ENCODE measurements at places on chromosomes 16 and 17.
A peak's percentile ranks its signal among the peaks of the same experiment; 100 is the strongest.

GRCh38 chr17:81049372-81049911 is 14.5 kb downstream of the BAIAP2 start:
- no peak for DNase-seq

- no peak for DNase-seq
Observed at GRCh38 chr17:56310782-56311181, 157.5 kb downstream of the ANKFN1 start.

GRCh38 chr16:61243954-61244353 is 792.3 kb downstream of the CDH8 start:
- DNase-seq, result no peak

- DNase-seq, result no peak
Observed at GRCh38 chr16:67954421-67955196, 10.7 kb upstream of the LCAT start.

DNA sequence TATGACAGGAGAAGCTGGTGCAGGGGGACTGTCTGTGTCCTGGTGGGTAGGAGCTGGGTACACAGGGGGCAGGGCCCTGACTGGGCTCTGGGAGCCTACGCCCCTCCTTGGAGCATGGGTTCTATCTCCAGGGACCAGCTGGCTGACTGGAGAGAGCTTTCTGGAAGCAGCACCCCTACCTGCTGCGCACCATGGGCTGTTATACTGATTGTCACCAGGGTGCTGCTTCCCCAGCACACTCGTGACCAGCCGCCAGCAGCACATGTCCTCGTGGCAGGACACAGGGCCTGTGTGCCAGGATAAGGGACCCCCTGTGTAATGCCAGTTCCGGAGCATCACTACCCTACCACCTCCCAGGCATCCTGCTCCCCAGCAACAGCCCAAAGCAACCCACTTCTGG is 106.0 kb downstream of the AMFR start:
- no peak for DNase-seq

DNA sequence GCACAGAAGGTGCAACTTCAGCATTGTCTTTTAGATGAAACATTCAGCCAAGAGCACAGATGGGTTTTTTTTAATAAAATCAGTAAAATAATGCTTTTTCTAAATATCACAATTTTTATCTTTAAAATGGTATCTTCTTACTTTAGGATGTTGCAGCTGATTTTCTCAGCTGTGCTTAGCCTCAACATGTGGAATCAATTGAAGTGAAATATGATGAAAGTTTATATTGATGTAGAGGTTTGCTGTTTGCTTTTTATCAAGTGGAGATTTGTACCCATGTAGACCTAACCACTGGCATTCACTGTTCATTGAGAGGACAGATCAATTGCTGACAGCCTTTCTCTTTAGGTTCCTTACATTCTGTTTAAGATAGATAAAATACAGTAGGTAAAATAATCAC is 107.8 kb downstream of the CYB561 start:
- no peak for DNase-seq

DNA sequence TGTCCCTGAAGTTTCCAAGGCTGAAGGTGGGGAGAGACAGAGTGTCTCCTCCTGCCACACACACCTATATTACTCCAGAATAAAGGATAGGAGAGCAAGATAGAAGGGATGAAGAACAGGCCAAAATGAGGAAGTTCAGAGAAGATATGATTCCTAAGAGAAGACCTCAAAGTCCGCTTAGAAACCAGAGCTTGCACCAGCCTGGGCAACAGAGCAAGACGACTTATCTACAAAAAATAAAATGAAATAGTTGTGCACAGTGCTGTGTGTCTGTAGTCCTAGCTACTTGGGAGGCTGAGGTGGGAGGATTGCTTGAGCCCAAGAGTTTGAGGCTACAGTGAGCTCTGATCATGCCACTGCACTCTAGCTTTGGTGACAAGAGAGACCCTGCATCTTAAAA is 128.2 kb downstream of the HS3ST3B1 start:
- DNase-seq, result no peak

DNA sequence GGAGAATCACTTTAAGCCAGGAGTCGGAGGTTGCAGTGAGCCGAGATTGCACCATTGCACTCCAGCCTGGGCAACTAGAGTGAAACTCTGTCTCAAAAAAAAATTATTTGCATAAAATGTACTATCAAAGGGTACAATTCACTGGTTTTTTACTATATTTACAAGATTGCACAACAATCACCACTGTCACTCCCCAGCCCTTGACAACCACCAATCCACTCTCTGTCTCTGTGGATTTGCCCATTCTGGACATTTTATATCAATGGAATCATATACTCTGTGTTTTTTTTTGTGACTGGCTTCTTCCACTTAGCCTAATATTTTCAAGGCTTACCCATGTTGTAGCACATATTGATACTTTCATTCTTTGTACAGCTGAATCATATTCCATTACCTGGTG is 18.8 kb downstream of the TBX2 start:
- DNase-seq, result no peak

DNA sequence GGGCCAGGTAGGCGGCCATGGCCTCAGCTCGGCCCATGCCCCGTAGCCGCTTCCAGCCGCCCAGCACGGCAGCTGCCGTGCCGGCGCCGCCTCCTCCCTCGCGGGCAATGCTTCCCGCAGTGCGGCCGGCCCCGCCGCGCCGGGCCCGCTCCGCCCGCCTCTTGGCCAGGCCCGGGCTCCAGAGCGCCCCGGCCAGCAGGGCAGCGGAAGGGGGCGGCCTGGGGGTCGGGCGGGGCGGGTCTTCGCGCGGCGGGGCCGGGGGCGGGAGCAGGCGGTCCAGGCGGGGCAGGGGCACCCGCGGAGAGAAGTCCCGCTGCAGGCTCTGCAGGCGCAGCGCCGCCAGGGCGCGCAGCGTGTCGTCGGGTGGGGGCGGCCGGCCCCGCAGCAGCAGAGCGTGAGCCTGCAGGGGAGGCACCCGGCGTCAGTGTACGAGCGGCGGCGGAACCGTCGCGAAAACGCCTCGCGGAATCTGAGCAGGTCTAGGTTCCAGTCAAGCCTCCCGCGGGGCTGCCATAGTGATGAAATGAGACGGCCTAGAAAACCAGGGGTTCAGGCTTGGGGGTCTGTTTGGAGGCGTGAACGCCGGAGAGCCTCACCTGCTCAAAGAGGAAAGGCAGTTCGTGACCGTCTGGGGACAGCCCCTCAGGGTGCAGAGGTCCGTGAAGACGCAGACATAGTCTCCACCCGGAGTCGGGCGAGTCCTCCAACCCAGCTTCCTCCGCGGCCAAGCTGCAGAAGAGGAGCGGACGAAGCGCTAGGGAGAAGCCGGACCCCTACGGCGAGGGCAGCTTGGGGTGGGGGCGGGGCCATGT is 6.6 kb downstream of the PLEKHH3 start:
- DNase-seq, result peak; percentile 68

DNA sequence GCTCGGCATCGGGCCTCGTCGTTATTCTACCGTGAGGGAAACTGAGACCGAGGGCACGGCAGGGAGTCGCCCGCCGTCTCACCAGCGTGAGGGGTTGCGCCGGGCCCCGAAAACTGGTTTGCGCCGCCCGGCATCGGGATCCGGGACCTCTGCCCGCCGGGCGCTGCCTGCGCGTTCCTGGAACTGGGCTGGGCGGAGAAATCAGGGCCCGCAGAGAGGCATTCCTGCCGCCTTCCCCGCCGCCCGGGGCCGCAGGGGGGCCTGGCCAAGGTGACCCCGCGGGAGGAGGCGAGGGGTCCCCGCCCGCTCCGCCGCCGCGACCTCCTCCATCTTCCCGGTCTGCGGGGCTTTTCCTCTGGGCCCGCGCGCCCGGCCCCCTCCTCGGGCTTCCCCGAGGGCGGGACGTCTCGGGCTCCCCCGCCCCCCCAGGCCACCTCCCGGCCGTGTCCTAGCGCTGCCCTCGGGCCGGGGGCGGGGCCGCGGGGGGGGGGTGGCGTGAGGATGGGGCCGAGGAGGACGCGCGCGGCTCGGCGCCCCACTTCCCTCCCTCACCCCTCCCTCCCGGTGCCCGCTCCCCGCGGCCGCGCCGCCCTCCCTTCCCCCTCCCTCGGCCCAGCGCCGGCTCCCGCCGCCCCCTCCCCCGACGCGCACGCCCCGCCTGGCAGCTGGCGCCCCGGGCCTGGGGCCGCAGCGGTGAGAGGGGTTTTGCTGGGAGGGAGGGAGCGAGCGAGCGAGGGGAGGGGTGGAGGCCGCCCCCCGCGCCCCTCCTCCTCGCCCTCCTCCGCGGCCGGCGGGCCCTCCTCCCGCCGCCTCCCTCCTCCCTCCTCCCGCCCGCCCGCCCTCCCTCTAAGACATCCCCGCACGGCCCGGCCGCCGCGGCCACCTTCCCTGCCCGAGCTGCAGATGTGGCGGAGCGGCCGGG is at the start of gene GLIS2:
TSS of gene GLIS2 (plus strand) at position 882 of the 922 bp plus-strand sequence. CDS start 16,214 bp downstream, outside the sequence.
- DNase-seq, result peak; percentile 24

DNA sequence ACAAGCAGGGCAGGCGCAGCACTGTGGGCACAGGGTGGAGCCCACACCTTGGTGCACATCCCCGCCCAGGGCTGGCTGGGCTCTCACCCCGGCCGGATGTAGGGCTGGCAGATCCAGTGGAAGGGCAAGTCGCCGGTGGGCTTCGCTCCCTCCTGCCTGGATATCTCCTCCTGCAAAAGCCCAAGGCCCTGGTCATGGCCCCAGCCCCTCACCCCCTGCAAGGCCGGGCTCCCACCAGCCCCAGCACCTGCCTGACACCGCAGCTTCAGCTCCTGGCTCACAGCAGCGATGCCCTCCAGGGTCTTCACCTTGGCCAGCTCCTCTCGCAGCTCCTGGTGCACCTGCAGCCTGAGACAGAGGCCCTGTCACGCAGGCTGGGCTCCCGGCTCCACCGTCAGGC is 5.0 kb downstream of the DUS1L start:
- no peak for DNase-seq

GRCh38 chr17:79919164-79919585 is 79.9 kb upstream of the CBX4 start:
- no peak for DNase-seq

DNA sequence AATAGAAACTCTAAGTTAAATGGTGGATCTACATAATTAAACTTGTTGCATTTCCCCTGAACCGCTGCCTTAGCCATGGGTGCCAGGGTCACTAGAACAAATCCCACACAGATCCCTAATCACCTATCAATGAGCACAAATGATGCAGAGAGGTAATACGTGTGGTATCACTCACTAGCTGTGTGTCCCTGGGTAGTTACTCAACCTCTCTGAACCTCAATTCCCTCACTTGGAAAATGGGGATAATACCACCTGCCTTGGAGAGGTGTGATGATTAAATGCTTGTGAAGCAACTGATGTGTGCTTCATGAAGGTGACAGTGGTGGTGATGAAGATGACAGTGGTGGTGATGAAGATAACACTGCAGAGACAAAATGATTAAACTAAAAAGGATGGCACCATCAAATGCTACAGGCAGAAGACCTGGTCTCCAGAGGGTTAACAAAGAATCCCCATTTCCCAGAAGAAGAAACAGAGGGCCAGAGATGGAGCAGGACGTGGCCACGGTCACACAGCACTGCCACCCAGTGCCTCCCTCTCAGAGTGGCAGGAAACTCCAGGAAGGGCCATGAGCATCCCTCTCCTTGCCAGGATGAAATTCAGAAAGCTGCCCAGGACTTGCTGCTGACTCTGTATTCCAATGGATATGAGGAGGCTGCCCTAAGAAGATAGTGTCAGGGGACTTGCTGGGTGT is 17.9 kb upstream of the FOXF1 start:
- no peak for DNase-seq

DNA sequence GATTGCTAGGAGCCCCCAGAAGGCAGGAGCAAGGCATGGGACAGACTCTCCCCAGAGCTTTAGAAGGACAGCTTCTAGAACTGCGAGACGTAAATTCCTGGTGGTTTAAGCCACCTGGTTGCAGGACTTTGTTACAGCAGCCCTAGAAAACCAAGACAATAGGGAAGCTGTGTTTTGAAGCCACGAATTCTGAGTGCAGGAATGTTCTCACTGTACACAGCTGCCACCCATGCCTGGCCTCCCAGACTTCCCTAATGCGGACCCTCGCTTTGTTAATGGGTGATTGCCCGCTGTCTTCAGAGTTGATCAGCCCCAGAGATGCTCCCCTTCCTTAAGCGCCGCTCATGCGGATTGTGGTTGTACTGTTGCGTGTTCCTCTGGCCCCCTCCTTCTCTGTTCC is 177.1 kb downstream of the MSI2 start:
- no peak for DNase-seq

- no peak for DNase-seq
Observed at GRCh38 chr16:85824161-85825135, 25.0 kb downstream of the COX4I1 start.

DNA sequence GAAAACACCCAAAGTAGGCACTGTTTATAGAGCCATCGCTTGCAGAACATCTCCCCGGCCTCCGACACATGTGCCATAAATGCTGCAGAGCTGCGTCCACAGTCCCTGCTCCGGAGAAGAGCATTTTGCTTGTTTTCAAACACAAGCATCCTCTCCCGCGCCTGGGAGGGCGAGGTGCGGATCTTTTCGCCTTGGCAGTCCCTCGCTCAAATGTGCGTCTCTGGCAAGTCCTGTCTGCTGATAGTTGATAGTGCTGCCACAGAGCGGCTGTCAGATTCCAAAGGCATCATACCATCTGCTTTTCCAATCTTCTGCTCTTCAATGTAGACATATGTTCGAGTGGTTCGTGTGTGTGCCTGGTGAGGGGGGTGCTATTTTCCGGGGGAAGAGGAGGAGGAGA is 603.7 kb downstream of the MAF start:
- no peak for DNase-seq

DNA sequence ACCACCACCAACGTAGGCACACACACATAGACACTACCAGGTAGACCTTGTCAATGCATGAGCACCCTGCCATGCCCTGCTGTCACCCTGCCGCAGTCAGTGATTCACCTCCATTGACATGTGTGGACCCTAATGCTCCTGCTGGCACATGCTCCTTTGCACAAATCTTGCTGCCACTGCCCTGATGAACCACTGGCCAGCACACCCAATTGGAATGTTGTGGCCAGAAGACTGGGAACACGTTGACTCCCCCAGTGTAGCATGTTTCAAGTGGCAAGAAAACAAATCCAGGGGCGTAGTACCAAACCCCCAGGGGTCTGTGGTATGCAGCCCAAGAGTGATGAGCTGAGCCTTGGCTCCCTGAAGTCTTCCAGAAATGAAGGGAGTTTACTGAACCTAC is 486.4 kb upstream of the KIF2B start:
- DNase-seq, result no peak
